ENCODE measurements at places on chromosomes 16 and 17. TPM values are rescaled to one million over a fixed set of nuclear protein-coding genes. Genes with fewer than 3 reads are reported as not detected.

The PTX4 gene
- not detected for total RNA-seq

The NECAB2 gene
- not detected for total RNA-seq

The VWA3A gene
- total RNA-seq = not detected

The TGFB1I1 gene
- 3.4 TPM for total RNA-seq

The TXNDC11 gene
- 23.9 TPM for total RNA-seq

The HASPIN gene
- 2.2 TPM for total RNA-seq

The C17orf67 gene
- total RNA-seq = 0.64 TPM

The HOXB1 gene
- total RNA-seq = not detected

The CCL1 gene
- total RNA-seq = not detected

The LYRM9 gene
- total RNA-seq = 3.2 TPM
